Activated naive CD4-positive, alpha-beta T cell (primary cell): ENCODE measurements at places on chromosomes 2 and 18.

GRCh38 chr2:24832073-24832461 is 38.8 kb downstream of the CENPO start:
- DNase-seq, result no peak

DNA sequence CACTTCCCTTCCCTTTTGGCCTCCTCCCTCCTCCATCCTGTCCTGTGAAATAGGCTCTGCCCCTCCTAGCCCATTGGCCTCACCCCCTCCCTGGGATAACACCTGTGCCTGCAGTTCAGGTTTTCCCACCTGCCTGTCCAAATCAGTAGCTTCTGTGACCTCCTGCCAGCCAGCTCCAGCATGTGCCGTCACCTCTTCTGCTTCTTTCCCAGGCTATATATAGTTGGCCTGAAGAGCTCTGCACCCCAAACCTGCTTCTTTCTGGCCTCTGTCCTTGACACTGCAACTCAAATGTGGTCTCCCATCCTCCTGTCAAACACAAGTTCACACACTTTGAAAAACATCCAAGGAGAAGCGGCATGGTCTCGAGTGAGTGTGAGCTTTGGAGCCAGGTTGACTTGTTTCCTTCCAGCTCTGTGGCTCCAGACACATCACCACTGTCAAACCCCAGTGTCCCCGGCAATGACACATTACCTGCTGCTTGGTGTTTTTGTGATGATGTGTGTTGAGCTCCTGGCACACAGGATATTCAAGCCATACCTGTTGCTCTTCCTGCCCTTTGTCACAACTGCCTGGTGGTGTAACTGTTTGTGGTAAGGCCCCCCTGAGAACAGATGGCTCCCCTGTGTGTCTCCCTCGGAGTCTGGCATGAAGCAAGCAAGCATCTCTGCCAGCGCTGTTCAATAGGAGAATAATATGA is 143.6 kb upstream of the DAPL1 start:
- DNase-seq, result no peak

GRCh38 chr2:215590010-215590745 is 154.3 kb upstream of the FN1 start:
- no peak for DNase-seq

DNA sequence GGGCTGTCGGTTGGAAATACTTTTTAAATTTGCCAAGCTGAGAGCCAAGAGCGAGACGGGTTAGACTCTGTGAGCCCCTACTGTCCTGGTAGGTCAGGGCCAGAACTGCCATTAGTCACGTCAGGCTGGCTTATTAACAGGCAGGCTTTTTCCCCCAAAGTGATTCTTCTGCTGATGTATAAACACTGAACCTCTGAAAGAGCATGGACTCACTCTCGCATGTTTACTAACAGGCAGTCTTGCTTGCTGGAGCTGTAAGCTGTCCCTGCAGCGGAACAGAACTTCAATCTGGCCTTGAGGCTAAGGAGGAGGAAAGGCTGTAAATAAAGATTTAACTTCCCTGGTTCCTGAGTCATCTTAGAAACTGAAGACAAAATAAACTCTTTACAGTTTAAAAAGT is 288.4 kb downstream of the PIEZO2 start:
- no peak for DNase-seq

DNA sequence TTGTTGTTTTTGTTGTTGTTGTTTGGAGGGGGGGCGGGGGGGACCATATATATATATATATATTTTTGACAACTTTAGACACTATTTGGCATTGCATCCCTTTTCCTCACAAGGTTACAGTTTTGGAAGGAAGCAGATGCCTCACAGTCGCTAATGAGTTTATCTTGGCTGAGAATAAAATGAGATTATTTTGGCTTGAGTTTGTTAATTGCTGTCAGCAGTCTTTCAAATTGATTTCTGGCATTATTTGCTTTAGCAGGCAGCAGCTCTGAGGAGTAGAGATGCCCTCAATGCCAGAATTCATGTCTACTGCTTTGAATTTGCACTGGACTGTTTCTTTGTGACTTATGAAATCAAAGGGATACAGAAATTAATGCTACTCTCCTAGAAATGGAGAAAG is 595.2 kb upstream of the HNMT start:
- DNase-seq, result no peak

- no peak for DNase-seq
Measured at GRCh38 chr2:177078416-177078815, 134.2 kb upstream of the HNRNPA3 start.

DNA sequence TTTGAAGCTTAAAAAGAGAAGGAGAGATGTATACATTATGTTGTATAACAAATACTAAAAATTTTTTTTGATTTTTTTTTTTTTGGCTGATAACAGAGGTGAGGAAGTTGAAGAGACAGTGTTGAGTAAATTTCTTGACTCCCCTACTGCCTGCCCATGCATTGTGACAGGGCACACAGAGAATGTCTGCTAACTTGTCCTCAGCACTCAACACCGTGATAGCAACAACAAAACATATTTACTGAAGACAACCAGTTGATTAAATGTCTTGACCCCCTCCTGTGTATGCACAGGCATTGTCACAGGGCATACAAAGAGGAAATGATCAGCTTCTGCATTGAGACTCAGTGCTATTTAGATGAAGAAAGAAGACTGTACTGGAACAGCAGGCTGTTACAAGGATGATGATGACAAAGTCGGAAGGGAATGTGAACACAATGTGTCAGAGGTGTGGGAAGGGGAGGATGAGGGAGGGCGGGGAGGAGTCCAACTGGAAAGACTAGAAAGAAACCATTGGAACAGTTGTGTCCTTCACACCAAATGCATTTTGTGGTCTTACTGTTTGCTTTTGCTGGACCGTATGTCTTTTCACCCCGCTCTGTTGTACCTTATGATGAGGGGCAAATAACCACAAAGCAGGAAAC is 89.5 kb downstream of the CERS6 start:
- no peak for DNase-seq
